ENCODE measurements at places on chromosomes 4 and X. TPM values are rescaled to one million over a fixed set of nuclear protein-coding genes. Genes with fewer than 3 reads are reported as not detected.

The HMGN5 gene
- 0.73 TPM for total RNA-seq

The ATP1B4 gene
- not detected for total RNA-seq

The SLITRK4 gene
- not detected for total RNA-seq

The COX7B2 gene
- total RNA-seq = not detected

The REST gene
- 52.4 TPM for total RNA-seq

The WWC2 gene
- 0.75 TPM for total RNA-seq

GRCh38 chr4:168731706-168732414, 235.0 kb downstream of the PALLD start:
- DNase-seq = no peak
- H3K4me1 ChIP-seq = no peaks in the 10 kb centered on the region
- H3K27me3 ChIP-seq = peaks cover 9% of the 10 kb centered on the region
- H3K36me3 ChIP-seq = no peaks in the 10 kb centered on the region

DNA sequence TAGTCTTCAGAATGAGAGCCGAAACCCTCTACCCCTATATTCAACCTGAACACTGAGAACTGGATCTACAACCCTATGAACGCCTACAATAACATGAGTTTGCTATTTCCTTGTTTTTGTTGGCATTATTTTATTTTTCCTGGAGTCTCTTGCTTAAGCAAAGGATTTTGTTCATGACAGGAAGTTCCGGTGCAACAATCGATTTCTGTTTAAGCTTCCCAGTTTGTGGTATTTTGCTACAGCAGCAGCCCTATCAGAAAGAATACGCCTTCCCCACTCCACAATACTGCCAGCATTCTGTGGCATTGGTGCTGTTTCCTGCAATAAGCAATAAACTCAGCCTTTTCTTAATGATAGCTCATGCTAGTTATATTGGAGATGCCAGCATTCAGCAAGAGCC, 60.9 kb downstream of the NPY5R start:
- no peak overlapping the region for H3K27ac ChIP-seq
- no peak for DNase-seq
- H3K4me1 ChIP-seq = no peaks in the 10 kb centered on the region
- H3K4me3 ChIP-seq = no peak overlapping the region
- H3K36me3 ChIP-seq = no peaks in the 10 kb centered on the region
- no peaks in the 10 kb centered on the region for H3K27me3 ChIP-seq

- H3K36me3 ChIP-seq = peaks cover 30% of the 10 kb centered on the region
- peaks cover 41% of the 10 kb centered on the region for H3K4me1 ChIP-seq
- H3K4me3 ChIP-seq = no peak overlapping the region
- no peak overlapping the region for H3K27ac ChIP-seq
- H3K27me3 ChIP-seq = no peaks in the 10 kb centered on the region
- no peak for DNase-seq
Observed at GRCh38 chr4:109576462-109576861, 16.4 kb downstream of the MCUB start.

DNA sequence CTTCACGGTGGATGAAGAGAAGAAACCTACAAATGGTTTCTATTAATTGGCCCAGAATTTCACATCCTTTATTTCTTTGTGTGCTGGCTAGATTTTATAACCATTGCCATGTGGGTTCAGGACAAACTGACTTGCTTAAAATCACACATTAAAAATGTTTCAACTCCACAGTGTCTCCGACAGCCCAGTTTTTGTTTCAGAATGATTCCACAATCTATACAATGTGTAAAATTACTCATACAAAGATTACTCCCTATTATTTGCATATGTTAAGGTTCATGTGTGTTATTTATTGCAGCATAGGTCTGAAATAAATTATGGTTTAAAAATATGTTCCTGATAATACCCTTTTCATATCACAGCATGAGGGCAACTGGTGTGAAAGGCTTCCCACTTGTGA, 20.6 kb downstream of the DCHS2 start:
- DNase-seq = no peak
- H3K27ac ChIP-seq = no peak overlapping the region
- H3K4me1 ChIP-seq = no peaks in the 10 kb centered on the region
- no peaks in the 10 kb centered on the region for H3K36me3 ChIP-seq
- H3K27me3 ChIP-seq = peaks cover 19% of the 10 kb centered on the region

DNA sequence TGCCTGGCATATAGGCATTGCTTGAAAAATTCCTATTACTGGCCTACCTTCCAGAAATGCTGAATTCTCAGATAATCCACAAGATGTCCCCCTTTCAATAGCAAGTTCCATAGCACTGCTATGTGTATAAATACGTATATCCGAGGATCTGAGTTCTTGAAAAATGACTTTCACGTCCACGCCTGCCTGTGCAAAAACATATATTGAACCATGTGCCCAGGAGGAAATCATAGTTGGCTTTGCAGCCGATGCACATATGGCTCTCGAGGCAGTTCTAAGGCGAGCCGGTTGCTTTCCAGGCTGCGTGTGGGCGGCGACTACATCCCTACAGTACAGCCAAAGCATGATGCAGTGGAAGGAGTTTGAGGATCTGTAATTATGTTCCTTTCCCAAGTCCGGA, 55.4 kb upstream of the ESX1 start:
- no peaks in the 10 kb centered on the region for H3K4me1 ChIP-seq
- H3K36me3 ChIP-seq = no peaks in the 10 kb centered on the region

DNA sequence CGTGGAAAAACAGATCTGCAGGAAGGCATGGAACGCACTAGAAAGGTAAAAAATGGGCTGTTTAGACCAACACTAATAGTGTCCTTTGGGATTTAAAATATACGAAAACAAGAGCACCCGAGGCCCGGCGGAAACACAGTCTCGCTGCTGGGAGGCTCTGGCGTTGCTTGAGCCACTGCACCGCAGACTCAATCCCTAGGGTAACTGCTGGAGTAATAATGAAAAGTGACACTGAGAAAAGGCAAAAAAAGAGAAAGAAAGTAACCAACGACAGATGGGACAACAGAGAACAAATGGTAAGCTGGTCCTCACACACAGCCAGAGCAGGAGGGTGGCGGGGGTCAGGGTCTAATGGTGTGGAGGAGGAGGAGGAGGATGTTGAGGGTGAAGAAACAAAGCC, 15.4 kb downstream of the IRAK1 start:
- no peak for DNase-seq
- peaks cover 17% of the 10 kb centered on the region for H3K4me1 ChIP-seq
- H3K36me3 ChIP-seq = peaks cover 22% of the 10 kb centered on the region
- H3K4me3 ChIP-seq = no peak overlapping the region
- peak overlapping the region; percentile 63 for H3K27ac ChIP-seq

GRCh38 chr4:86999136-86999643, 64.4 kb downstream of the AFF1 start:
- peaks cover 20% of the 10 kb centered on the region for H3K4me1 ChIP-seq
- no peaks in the 10 kb centered on the region for H3K27me3 ChIP-seq
- H3K36me3 ChIP-seq = peaks cover 11% of the 10 kb centered on the region

DNA sequence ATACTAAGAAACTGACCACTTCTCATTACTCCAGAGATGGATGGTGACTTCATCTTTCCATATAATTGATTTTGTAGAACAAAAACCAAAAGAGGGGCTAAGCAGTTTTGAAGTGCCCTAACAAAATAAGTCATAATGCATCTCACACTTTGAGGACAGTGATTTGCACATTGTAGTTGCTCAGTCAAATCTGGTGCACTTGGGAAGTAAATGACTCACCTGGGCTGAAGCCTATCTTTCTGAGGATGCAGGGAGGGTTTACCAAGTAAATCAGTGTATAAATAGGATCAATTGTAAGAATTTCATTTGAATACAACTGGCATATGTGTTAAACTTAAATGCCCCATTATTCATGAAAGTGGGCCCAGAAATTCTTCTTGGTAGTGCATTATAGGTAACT, 134.2 kb downstream of the DCLK2 start:
- H3K4me1 ChIP-seq = no peaks in the 10 kb centered on the region
- no peak overlapping the region for H3K27ac ChIP-seq
- H3K27me3 ChIP-seq = peaks cover 5% of the 10 kb centered on the region
- no peaks in the 10 kb centered on the region for H3K36me3 ChIP-seq
- no peak overlapping the region for H3K4me3 ChIP-seq
